ENCODE measurements at places on chromosomes 1 and 21.

DNA sequence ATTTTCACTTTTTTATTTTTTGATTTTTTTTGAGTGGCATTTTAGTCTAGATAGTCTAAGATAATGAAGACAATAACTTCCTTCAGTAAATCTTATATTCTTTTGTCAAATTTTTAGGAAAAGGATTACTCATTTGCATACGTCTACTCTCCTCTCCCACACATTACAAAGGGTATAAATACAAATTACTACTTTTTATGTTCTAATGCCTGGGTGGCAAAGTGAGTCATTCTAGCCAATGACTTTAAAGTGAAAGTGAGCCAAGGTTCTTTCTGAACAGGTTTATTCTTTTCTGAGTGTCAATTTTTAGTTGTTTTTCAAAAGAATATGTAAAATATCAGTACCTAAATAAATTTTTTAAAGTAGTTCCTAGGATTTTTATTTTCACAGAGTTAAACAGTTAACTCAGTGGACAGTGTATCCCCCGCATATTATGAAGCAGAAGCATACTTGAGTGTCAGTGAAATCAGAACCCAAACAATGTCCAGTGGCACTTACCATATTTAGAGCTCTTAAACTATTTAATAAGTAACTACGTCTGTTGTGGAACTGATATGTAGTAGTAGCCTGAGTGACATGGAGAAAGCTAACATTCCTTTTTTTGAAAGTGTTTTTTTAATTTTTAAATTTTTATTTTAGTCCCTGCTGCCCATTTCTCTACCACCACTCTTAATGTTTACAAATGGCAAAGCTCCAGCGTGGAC is 141.7 kb downstream of the PHTF1 start:
- no peak for DNase-seq

- DNase-seq = peak; percentile 54
These were observed 10.4 kb upstream of the BCAR3 start for GRCh38 chr1:93692026-93692425.

DNA sequence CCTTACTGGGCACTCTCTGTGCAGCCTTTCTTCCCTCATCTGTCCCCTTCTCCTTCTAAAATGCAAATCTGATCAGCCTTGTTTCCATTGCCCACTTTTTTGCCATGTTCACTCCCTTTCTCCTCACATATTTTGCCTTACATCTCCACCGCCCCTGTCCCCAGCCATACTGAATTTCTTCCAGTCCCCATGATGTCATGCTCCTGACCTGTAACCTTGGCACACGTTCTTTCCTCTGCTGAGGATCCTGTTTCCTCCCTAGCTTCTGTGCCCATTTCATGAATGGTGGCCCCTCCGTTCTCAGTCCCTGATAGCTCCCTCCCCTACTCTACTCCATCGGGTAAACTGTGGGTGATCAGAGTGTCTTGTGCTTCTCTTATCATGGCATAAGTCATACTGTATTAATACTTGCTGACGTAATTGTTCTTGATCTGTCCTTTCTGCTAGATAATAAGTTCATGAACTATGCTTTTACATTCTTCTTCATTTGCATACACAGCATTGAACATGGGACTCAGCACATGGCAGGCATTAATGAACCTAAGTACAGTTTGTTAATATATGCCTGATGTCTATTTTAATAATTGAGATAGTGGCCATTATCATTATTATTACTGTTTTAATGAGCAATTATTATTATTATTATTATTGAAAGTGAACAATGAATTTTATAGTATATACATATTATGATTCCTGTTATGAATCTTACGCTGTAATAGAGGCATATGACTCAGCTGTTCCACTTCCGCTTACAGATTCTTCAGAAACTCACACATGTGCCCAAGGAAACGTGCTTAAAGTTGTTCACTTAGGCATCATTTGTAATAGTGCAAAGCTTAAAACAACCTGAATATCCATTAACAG is 28.5 kb downstream of the MAP3K21 start:
- no peak for DNase-seq

DNA sequence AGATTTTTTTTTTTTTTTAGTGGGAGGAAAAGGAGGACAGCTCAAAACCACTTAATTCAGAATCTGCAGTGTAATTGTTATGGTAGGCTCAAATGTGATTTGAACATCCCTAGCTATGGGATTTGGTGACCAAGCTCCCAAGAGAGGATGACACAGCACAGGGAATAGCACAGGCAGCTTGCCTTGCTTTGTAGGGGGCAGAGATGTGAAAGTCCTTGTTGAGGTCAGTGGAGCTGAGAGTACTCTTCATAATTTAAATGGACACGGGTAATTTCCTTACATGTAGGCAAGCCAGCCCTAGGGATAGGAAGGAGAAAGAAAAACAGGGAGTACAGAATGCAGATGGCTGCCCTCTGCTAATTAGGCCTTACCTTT is 3.2 kb upstream of the UCK2 start:
- no peak for DNase-seq

GRCh38 chr1:25699500-25700143 is 83.0 kb downstream of the MAN1C1 start:
- DNase-seq = peak; percentile 16

DNA sequence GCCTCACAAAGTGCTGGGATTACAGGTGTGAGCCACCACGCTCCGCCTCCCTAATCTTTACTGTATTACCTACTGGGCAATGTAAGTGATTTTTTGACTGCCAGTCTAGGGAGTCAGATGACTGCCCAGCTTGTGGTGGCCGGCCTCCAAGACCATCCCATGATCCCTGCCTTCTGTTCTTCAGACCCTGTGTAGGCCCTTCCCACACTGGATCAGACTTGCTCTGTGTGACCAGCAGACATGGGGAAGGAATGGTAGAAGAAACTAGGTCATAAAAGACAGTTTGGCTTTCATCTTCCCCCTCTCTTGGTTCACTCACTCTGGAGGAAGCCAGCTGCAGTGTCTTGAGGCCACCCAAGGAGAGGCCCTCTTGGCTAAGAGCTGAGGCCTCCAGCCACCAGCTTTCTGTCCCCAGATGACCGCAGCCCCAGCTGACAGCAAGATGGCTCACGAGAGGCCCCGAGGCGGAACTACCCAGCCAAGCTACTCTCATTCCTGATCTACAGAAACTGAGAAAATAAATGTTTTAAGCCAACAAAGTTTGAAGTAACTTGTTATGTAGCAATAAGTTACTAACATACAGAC is 14.5 kb upstream of the CBR3 start:
- no peak for DNase-seq

- no peak for DNase-seq
These were observed 43.2 kb upstream of the MTR start for GRCh38 chr1:236751935-236752334.

DNA sequence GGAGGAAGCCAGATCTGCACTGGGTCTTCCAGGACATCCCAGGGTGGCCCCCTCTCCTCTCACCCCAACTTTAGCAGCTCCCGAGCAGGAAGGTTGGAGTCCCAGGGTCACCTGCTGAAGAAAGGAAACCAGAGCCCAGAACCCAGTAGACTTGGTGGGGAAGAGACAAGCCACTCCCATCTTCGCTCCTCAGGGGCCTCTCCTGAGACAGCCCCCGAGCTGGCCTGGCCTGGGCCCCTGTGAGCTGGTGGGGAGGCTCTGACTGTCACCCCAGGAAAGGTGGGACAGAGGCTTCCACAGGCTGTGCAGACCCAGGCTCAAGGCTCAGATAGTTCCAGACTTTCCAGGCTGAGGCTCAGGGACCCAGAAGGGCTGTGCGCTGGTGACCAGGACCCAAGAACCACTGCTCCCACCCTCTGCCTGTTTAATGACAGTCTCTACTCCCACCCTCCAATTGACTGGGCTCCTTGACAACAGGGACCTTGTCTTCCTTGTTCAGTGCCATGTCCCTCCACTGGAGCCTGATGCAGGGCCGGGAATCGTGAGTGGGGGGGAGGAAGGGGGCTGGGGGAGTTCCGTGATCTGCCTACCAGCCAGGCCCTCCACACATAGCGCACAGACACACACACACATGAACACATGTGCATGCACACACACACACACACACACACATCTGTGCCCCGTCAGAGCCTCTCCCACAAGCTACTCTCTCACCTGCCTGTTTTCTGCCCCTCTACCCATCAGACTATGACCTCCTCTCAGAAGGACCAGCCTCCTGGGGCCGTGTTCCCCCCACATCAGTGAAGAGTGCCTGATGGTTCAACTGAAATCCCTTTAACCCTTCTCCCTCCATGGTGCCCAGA is 401.2 kb downstream of the MATN1 start:
- no peak for DNase-seq

DNA sequence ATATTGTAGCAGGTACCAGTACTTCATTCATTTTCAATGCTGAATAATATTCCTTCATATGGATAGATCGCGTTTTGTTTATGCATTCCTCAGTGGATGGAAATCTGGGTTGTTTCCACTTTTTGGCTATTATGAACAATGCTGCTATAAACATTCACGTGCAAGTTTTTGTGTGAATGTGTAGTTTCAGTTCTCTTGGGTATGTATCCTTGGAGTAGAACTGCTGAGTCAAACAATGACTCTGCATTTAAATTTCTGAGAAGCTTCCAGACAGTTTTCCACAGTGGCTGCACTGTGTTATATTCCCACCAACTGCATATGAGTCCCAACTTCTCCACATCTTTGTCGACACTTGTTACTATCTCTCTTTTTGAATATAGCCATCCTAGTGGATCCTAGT is 138.0 kb upstream of the KLHDC7A start:
- DNase-seq = no peak

DNA sequence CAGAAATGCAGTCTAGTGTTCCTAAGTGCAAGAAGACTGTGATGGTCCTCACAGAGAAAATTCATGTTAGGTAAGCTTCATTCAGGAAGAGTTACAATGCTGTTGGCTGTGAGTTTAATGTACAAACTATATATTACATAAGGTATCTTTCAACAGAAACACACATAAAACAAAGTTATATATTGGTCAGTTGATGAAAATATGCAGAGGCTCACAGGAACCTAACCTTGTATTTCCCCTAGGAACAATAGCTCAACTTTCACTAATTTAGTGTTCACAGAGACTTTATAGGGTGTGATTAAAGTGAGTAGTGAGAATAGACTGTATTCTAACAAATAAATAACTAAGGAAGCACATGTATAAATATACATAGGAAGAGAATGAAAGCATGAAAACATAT is 676.9 kb upstream of the ADGRL4 start:
- no peak for DNase-seq

- DNase-seq = no peak
These were observed 7.6 kb upstream of the C1orf21 start for GRCh38 chr1:184379111-184379752.

GRCh38 chr1:18721041-18721440 is 90.4 kb downstream of the PAX7 start:
- no peak for DNase-seq

GRCh38 chr1:14742181-14742980 is 143.9 kb downstream of the KAZN start:
- DNase-seq = no peak

- DNase-seq = no peak
These were observed 80.5 kb downstream of the NGF start for GRCh38 chr1:115257591-115257990.

DNA sequence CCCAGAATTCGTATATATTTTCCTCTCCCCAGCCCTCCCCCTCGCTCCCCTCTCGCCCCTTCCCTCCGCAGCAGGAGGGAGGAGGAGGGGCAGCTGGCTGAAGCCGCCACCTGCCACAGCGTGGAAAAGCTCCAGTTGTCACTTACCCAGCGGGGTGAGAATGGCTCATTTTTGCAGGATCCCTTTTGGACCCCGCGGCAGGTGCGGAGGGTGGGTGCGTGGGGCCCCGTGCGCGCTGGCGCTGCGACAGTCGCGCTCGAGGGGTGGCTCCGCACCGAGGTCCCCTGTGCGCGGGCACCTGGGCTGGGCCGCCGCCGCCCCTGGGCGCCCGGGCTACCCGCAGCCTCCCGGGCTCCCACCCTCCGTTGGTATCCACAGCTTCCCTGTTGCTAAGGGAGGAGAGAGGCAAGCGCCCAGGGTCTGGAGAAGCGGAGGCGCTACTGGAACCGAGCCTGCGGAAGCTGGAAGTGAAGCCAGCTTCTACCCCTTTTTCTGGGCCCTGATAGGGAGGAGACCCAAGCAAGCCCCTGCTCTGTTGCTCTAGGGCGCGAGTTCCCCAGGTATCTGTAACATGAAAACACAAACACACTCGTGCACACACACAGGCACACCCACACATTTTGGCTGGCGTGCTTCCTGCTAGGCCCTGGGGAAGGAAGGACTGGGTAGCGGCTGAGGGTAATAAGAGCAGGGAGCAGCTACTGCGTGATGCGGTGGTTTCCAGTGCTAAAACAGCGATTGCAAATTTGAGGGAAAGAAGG is at the start of gene ERICH3:
ERICH3 (minus strand) TSS at position 442 of the 761 bp plus-strand sequence; CDS start at position 169, 273 bp downstream.
- no peak for DNase-seq

GRCh38 chr1:187654635-187655034 is 825.9 kb downstream of the PLA2G4A start:
- DNase-seq = no peak

DNA sequence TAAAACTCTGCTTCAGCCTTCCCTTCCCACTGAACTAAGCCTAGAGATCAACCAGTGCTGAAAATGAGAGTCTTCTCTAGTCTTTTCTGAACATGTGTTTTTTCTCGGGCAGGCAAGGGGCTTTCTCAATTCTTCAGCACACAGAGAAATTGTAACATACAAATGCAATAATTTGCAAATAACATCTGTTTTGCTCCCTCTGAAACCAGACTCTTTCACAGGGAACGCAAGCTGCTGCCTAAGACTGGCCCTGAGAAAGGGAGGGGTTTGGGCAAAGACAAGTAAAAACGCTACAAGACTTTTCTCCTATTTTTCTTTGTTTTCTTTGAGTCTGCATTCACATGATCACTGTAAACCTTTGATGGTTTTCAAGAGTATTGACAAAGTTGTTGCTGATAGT is 39.6 kb upstream of the VN1R5 start:
- DNase-seq = no peak

DNA sequence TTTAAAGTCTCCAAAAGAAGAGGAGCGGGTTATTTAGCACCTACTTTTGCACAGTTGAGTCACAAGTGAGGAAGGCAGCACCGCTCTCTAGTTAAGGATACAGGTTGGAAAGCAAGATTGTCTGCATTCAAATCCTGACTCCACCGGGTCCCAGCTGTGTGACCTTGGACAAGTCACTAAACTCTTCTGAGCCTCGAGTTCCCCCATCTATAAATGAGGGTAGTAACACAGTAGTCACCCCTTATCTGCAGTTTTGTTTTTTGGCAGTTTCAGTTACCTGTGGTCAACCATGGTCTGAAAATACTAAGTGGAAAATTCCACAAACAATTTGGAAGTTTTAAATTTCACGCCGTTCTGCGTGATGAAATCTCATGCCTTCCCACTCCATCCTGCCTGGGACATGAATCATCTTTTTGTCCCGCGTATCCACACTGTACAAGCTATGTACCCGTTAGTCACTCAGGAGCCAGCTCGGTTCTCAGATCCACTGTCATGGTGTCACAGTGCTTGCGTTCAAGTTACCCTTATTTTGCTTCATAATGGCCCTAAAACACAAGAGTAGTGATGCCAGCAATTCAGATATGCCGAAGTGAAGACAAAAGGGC is 49.4 kb downstream of the CAPZB start:
- DNase-seq = no peak

DNA sequence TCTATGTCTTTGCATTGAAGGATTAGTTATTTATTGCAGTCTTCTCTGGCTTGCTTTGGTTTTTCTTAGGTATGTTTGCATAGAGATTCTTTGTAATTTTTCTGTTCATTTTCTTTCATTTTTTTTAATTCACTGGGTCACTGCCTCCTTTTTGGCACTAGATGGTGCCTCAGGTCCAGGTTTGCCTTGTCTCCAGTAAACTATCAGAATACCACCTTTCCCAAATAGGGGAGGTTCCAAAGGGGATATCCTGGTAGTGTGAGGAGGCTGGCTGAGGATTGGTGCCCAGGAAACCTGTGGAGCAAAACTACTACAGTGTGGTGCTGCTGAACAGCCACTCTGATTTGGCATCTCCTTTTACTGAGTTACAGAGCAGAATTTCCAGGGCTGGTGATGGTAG is 257.1 kb downstream of the KCTD3 start:
- no peak for DNase-seq

Measured in SHP77 (cell line).